T-cell (primary cell): ENCODE measurements at places on chromosomes 4 and X.
A peak's percentile ranks its signal among the peaks of the same experiment; 100 is the strongest.

- DNase-seq, result no peak
These were observed 82.2 kb upstream of the VEGFC start for GRCh38 chr4:176874721-176875445.

DNA sequence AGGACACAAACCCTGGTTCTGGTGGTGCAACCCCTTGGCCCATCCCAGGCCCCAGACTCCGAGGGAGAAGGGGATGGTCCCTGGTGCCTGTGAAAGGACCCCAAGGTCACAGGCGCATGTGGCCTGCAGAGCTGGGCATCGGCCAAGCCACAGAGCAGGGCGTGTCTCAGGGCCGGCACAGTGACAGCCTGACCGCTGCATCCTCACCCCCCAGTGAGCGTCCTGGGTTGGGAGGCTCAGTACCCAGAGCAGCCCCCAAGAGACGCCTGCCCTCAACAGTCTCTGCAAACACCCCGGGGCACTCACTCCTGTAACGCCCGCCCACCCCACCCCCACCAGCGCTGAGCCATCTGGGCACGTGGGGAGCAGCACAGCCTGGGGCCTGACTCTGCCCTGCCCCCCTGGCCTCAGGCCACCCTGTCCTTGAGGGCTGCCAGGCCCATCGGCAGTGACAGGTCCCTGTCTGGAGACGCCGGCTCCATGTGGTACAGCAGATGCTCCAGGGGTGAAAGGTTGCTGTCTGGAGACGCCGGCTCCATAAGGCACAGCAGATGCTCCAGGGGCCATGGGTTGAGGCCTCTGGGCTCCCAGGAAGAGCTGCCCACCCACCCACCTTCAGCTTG, 24.5 kb upstream of the CPLX1 start:
- no peak for DNase-seq

GRCh38 chr4:77347351-77347966, 190.5 kb downstream of the CCNG2 start:
- no peak for DNase-seq

- DNase-seq, result no peak
These were observed 43.7 kb downstream of the NEUROG2 start for GRCh38 chr4:112472318-112472717.

- DNase-seq, result no peak
These were observed 35.8 kb upstream of the MID1 start for GRCh38 chrX:10656214-10656613.

DNA sequence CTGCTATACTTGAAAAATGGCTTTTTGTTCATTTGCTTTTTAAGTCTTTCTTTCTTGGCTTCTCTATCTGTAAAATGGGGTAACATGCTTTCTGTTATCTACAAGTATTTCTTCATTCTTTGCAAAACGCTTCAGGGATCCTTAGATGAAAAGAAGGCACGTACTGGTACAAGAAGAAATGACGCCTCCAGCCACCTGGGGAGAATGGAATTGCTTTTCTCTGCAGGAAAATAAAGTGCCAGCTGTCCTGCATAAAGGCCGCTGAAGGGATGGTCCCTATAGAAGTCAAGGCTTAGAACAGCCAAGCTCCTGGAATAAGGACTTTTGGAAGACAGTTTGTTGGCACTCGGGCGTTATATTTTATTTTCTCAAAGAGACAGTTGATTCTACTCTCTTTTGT, 210.8 kb upstream of the RASGEF1B start:
- DNase-seq, result no peak

GRCh38 chr4:29636961-29637360, 1083.2 kb upstream of the PCDH7 start:
- no peak for DNase-seq

DNA sequence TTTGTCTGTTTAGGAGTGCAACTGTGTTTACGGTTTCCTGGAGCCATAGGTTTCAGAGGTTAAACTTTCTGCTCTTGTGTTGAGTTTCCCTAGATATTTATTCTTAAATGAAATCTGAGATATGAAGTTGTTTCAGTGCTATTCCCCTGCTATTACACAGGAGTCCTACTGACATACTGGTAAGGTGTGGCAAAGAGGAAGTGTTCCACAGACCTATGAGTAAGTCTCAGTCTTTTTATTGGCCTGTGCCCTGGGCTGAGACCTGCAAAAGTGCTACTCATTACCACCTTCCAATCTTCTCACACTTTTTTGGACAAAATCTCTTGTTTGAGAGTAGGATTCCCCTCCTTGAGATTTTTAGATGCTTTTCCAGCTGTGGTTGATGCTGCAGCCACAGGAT, 35.6 kb upstream of the MAGEA8 start:
- no peak for DNase-seq

DNA sequence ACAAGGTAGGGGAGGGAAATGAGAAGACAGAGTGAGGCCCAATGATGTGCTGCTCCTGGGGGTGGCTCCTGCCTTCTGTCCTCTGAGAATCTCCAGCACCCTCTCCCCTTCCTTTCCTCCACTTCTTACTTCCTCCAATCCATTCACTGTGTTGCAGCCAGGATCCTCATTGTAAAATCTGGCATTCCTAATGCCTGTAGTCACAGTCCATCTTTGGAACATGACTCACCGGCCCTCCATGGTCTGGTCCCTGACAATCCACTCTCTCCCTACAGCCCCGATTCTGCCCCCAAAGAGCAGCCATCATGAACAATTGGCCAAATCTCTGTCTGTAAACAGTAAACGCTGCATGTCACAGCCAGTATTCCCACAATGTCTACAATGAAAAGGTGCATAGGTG, 72.9 kb downstream of the CLNK start:
- no peak for DNase-seq

- no peak for DNase-seq
These were observed 1.7 kb upstream of the GDI1 start for GRCh38 chrX:154435171-154435733.

DNA sequence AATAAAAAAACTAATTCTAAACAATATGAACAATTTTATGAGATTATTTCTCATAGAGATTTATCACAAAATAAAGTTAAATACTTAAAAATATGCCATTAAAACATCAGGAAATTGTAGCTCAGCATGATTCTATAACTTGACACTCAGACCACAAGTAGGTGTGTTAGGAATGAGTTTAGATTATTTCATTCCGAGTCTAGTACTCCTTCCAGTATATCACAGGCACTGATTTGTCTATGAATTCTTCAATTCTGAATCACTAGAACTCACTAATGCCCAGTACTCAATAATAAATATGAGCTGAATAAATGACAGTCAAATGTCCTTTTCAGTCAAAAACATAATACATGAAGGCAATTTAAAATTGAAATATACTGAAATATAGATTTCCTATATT, 22.2 kb downstream of the BOD1L1 start:
- no peak for DNase-seq

DNA sequence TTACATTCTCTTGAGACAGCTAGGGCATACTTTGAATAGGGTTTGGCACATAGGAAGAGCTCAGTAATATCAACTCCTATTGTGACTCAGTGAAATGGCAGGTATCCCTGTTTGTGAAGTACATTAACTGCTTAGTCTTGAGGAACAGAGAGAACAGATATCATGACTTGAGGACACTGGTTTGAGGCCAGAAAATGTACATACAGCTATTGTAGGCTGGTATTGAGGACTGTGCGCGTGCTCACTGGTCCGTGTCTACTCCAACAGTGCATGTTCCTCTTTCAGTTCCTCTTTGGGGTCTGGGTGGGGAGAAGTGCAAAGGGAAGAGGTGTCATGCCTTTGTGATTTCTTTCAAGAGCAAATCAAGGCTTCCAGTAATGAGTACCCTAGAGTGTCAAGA, 34.6 kb upstream of the TBC1D9 start:
- DNase-seq, result no peak

- DNase-seq, result no peak
These were observed 37.0 kb downstream of the HPGDS start for GRCh38 chr4:94305466-94306225.

DNA sequence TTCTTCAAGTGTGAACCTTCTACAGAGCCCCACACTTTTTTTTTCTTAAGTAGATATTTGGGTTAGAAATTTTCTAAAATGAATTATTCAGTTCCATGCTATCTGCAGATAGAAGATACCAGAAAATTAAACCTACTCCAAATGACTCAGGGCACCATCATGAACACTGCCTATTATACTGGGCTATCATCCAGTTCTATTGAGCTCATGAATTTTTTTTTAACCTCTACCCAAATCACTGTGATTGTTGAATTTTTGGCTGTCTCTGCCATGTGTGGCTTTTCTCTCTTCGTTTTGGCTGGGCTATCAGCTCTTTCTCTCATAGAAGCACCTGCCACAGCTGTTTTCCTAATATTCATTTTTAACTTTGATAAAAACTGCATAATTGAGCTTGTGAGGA, 31.0 kb upstream of the SLC34A2 start:
- DNase-seq, result no peak

DNA sequence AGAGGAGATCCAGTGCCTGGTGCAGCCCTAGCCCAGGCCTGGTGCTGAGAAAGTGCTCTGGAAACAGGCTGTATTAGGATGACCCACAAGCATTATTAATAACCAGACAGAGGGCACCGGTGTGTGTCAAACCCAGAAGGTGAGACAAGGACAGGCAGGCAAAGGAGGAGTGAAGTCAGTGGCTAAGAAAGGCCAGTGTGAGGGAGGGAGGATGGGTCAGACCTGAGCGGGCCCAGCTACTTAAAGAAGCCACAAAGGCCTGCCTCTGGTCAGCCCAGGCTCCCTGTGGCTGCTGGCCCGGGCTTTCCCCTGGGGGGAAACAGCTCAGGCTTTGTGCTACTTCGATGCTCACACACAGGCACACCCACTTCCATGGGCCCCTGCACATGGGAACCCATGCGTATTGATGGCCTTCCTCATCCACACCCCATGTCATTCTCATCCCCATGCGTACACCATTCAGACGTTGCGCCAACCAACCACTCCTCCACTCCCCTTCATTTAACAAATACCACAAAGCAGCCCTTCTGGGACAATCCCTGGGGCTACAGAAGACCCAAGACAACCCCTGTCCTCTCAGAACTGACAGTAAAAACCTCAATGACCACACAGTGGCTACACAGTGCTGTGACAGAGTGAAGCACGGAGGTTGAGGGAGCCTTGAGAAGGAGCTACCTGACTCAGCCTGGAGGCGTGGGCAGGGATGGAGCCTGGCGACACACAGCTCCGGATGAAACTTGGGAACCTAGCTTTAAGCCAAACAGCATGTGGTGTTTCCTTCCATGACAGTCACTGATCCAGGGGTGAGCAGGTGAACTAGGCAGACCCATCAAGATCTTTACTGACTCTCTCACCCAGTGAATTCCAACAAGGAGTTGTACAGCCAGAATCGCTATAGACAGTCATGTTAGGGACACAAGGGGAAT, 24.9 kb upstream of the MTM1 start:
- no peak for DNase-seq

DNA sequence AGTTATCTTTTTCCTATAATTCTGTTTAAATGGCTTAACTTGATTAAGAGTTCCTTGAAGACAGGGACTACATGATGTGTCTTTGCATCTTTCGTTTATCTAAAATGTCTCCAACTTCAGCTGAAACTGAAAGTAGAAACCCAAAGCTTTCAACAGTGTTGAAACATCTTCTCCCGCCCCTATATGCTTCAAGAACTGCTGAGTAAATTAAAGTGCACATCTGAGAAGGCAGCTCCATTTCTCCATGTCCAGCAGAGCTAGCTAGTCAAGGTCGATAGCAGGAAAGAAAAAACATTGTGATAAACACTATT, 185.7 kb upstream of the TBL1X start:
- DNase-seq, result no peak

DNA sequence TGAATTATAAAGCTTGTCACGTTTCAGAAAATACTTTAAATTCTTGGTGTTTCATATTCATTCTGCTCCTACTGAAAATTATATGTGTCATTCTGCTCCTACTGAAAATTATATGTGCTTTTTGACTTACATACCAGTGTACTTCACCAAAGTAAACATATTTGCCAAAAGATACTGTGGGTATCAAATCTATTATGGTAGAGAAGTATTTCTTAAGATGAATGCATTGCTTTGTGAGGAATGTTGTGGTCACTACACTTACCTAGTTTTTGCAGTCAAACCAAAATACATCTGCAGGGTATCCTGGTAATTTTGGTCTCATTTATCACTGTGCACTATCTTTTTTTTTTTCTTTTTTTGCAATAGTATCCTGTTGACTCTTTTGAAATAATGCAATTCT, 287.7 kb upstream of the MAD2L1 start:
- DNase-seq, result no peak

DNA sequence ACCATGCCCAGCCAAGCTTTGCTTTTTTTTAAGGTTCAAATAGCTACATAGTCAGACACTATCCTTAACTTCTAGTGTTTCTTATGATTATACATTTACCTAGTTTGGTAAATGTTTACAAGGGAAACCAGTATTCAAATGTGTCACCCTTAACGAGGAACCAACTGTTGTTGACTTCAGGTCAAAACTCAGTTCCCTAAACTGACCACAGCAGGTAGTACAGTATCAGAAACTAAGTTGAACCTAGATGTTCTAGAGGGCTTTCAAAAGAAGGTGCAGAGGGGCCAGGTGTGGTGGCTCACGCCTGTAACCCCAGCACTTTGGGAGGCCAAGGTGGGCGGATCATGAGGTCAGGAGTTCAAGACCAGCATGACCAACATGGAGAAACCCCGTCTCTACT, 11.3 kb downstream of the GPC4 start:
- DNase-seq, result no peak

GRCh38 chr4:1723131-1723801, 1.9 kb downstream of the TACC3 start:
- peak; percentile 38 for DNase-seq

GRCh38 chr4:81146466-81146865, 68.6 kb downstream of the PRKG2 start:
- DNase-seq, result no peak

DNA sequence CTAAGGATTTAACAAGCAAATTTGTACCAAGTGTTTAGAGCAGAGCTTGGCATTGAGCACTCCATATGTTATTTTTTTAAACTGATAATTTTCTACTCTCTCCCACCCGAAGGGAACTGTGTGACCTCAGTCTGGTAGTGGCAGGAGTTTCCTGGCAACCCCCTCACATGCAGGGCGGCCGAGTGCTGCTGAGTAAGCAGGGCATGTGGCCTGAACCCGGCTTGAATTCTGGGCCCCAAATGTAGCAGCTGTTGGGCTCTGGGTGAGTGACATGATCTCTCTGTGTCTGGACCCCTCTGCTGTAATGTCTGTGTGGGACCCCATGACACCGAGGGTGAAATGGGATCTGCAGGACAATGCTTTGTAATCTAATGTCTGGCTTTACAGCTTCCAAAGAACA, 13.6 kb upstream of the C4orf50 start:
- DNase-seq, result no peak

GRCh38 chrX:8179656-8180055, 8.6 kb upstream of the VCX2 start:
- no peak for DNase-seq

GRCh38 chr4:181938631-181939030, 304.6 kb upstream of the TENM3 start:
- no peak for DNase-seq

GRCh38 chr4:151207868-151208267, 69.1 kb upstream of the PRSS48 start:
- no peak for DNase-seq

- no peak for DNase-seq
These were observed 756.4 kb upstream of the IGFBP7 start for GRCh38 chr4:57866468-57867171.

DNA sequence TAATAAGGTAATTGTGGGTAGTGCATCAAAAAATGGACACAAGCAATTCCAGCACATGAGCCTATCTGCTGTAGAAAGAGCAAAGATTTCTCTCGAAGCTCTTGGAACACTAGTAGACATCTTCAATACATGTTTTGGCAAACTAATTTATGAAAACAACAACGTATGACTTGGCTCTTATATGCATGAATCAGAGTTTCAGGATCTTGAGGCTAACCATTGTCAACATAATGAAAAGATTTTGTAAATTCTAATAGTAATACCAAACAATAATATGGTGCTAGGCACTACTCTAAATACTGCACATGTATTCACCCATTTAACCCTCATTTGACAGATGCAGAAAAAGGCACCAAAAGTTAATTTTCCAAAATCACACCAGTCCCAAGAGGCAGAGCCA, 25.1 kb upstream of the ANKRD50 start:
- no peak for DNase-seq
